ENCODE measurements at places on chromosomes 12 and 14. TPM values are rescaled to one million over a fixed set of nuclear protein-coding genes. Genes with fewer than 3 reads are reported as not detected.

ANKRD33 gene
- 0.95 TPM for total RNA-seq

GRCh38 chr12:1928439-1929121, 10.1 kb upstream of the CACNA2D4 start:
- no peak for DNase-seq

GRCh38 chr12:129230995-129231394, 377.7 kb downstream of the GLT1D1 start:
- no peak for DNase-seq

GRCh38 chr14:100732766-100733100, 6.0 kb downstream of the DLK1 start:
- DNase-seq, result no peak

- DNase-seq, result peak; percentile 18
Observed at GRCh38 chr14:49950275-49951228, 57.7 kb downstream of the ARF6 start.

GRCh38 chr12:16726879-16727278, 120.9 kb upstream of the LMO3 start:
- no peak for DNase-seq

DNA sequence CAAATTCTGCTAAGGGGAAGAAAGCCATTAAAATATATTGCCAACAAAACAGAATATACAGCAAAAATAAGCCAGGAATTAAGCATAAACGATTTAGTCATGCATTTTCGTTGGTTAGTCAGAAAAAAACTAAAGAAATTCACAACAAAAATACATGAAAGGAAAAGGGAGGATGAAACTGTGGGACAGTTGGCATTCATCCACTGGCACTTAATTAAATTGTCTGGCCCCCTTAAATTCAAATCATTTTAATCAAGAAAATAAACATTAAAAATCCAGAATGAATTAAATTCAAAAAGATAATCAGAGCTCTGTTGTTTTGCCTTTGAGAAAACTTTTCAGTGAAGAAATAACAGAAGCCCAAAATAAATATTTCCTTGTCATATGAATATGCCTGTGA, 264.6 kb upstream of the TMTC1 start:
- DNase-seq, result no peak

DNA sequence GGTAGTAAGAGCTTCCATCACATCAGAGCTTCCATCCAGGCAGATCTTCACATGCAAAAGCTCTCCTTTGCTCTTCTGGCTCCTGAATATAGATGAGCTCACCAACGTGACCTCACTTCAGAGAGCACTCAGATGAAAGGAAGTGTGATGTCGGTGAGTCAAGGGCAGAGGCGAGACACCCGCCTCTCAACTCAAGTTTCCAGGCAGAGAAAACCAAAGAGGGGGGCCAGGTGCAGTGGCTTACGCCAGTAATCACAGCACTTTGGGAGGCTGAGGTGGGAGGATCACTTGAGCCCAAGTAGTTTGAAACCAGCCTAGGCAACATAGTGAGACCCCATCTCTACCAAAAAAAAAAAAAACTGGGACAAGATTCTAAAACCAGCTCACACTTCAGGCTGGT, 126.9 kb downstream of the DUSP6 start:
- DNase-seq, result peak; percentile 50

- DNase-seq, result no peak
Observed at GRCh38 chr14:66405158-66405557, 81.0 kb upstream of the CCDC196 start.

Data from endothelial cell of umbilical vein (primary cell).